ENCODE measurements at places on chromosomes 1 and 21.

- DNase-seq: no peak
These were observed 553.0 kb downstream of the SMYD3 start for GRCh38 chr1:245953876-245954660.

- DNase-seq: no peak
These were observed 66.6 kb downstream of the NAV1 start for GRCh38 chr1:201605385-201606010.

DNA sequence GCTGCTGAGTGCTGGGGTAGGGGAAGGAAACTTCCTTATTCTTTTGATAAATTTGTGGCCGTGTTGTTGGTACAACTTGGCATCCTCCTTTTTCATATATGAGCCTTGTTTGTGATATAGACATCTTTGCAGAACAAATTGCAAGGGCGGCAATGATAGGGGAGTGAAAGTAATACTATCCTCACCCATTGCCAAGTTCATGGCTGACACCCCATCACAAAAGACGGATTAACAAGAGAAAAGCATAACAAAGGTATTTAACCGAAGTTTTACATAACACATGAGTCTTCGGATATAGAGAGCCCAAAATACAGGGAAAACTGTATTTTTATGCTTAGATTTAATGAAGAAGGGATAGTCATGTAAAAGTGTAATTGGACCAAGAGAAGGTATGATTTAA is 86.3 kb upstream of the TMPRSS2 start:
- no peak for DNase-seq

- DNase-seq: no peak
These were observed 44.2 kb downstream of the SMYD2 start for GRCh38 chr1:214324896-214325800.

DNA sequence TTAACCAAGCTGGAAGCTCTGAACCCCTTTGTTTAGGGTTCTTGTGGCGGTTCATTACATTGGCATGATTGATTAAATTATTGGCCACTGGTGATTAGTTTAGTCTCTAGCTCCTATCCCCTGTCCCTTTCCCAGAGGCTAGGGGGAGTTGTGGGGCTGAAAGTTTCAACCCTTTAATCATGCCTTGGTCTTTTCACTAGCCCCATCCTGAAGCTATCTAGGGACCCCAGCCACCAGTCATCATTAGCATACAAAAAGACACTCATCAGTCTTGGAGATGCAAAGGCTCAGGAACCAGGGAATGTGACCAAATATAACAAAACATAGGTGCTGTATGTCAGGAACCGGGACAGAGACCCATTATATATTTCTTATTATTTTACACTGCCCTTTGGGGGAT is 34.7 kb upstream of the SNX27 start:
- no peak for DNase-seq

- no peak for DNase-seq
These were observed 629 bp downstream of the CTNNBIP1 start for GRCh38 chr1:9909234-9910046.

GRCh38 chr1:39722495-39722894 is 16.2 kb upstream of the PPIE start:
- no peak for DNase-seq

- DNase-seq: no peak
These were observed 7.5 kb downstream of the SLC19A1 start for GRCh38 chr21:45534636-45535331.

DNA sequence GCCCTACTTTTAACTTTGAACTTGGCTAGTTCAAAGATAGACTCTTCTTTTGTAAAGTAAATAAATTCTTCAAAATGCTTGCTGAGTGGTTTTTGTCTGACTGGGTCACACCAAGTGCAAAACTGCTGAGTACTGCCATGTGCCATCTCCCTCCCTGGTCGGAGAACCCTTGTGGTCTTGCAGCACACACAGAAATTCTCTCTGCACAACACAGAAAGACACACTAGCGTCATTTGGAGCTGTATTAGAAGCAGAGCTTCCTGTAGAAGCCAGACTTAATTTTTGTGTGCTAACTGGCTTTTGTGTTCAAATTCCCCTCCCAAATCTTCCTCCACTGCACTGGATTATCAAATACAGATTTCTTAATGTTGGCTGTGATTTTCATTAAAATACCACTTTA is 2.5 kb downstream of the PSMB4 start:
- DNase-seq: no peak

GRCh38 chr1:93434987-93435386 is 12.9 kb upstream of the FNBP1L start:
- DNase-seq: no peak

GRCh38 chr1:238777551-238777950 is 608.8 kb upstream of the CHRM3 start:
- DNase-seq: no peak

DNA sequence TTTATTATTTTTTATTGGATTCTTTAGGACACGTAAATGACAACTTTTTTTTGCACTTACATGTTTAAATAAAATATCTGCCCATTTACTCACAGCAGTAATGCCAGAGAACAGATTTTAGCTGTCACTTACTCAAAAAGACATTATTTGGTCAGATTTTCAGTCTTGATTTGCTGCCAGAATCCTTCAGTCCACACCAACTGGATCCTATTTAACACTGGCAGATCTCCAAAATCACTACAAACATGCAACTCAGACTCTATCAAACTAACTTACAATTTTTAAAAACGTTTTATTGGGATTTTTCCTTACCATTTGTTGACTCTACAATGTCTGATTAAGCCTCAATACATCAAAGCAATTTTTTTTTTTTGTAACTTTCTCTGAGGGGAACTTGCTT is 11.1 kb downstream of the ATP6V1G3 start:
- no peak for DNase-seq

DNA sequence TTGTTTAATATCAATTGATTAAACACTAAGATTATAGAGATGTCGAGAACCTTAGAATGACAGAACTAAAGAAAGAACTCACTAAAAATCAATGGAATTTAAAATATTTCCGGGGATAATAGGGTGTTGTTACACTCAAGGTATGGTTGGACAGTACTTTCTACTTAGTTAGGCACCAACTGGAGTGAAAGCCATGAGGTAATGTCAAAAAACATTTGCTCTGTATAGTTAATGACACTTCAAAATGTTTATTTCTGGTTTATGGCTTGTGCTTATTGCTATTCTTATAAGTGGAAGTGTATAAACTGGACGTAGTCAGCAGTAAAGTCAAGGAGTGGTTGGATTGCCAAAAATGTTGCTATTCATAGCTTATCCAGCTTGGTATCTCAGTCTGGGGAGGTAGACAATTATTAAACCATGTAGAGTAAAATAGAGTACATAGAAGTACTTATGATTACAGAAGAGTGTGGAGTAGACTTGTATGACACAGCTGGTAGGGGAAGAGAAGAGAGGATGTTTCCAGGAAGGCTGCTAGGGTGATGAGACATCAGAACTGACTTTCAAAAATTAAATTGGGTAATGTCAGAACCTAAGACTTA is 56.5 kb upstream of the BMP8A start:
- no peak for DNase-seq

GRCh38 chr1:152367436-152367835 is 7.6 kb upstream of the FLG2 start:
- DNase-seq: no peak

DNA sequence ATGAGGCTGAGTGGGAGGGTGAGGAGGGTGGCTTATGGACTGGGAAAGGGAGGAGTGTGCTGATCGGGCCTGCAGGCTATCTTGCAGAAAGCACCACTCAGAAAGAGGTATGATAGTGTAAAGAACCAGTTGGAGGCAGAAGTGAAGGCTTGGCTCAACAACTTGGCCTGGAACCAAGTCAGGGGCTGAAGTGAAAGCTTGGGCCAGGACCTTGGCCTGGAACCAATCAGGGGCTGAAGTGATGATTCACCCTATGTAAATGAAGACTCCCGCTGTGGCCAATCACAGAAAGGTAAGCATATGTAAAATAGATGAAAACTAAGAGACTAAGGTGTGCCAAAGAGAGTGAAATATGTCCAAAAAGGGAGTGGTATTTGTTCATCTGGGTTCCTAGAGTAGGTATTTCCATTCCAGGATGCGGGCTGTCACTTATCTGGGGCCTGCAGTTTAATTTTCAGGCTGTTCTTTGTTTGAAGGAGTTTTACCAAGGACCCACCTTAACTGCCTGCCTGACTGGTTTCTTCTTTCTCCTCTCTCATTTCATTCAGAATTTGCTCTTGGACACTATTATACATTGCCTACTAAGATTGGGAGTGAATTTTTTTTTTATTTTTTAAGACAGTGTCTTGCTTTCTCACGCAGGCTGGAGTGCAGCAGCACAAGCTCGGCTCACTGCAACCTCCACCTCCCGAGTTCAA is 5.1 kb upstream of the RFX5 start:
- DNase-seq: peak; percentile 32

DNA sequence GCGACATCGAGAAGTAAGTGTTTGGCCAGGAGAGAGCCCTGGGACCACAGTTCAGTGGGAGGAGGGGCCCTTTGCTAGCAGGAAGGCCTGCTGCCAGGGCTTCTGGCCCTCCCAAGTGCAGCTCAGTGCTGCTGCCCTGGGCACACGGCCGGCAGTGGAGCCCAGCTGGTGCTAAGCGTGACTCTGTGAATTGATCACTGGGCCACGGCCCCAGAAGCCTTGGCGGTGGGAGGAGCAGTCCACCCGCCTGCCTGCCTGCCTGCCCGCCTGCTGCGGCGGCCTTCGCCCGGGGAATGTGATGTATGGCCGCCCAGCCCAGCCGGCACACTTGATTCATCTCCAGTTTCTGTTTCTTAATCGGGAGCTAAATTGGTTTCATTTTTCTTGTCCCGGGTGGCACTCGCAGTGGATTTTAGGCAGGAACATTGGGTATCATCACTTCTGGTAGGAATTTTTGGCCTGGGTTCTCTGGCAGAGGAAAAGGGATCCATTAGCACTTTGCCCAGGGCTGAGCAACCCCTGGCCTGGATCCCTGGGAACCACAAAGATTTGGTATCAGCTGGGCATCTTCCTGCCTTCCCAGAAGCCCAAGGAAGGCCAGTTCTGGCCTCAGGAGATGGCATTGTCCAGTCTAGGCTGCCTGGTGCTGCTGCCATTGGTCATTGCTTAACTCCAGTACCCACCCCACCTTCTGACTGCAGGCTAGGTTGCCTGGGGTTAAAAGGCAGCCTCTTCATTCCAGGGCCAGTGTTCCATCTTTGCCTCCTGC is 28.6 kb downstream of the TMEM53 start:
- DNase-seq: no peak

GRCh38 chr1:50110656-50111055 is 1.9 kb downstream of the ELAVL4 start:
- no peak for DNase-seq

GRCh38 chr1:217839161-217839560 is 208.0 kb downstream of the SPATA17 start:
- DNase-seq: no peak

- DNase-seq: no peak
These were observed 90.1 kb downstream of the ZSCAN20 start for GRCh38 chr1:33562563-33562962.

DNA sequence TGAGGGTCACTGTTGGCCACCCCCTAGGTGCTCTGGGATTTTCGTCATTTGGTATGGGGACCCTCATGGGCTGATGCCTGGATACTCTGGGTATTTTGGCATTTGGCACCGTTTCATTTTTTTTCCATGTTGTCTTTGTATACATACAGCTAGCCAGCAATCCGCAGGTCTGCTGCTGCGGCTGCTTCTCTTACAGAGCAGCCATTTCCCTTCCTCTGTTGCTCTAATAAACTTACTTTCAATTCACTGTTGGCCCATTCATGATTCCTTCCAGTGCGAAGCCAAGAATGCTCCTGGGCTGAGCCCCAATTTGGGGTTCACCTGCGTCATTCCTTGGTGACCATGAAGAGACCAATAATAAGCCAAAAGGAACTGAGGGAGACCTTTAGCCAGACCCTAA is 21.5 kb downstream of the GON4L start:
- DNase-seq: no peak

DNA sequence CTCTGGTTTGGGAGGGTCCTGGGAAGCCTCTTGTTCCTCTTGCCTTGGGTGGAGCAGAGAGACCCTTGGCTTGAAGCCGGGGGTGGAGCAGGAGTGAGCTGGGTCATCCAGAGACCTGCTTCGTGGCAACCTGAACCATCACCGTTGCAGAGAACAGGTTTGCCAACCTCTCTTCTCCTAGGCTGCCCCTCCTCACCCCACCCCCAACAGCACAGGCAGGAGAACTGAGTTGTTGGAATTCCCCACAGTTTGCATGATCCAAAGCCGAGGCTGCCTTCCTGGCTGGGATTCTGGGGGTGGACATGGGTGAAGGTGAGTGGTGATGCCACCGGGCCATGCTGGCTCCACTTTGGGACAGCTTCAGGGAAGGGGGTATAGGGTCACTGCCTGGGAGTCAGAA is 2.2 kb downstream of the WNT4 start:
- no peak for DNase-seq

DNA sequence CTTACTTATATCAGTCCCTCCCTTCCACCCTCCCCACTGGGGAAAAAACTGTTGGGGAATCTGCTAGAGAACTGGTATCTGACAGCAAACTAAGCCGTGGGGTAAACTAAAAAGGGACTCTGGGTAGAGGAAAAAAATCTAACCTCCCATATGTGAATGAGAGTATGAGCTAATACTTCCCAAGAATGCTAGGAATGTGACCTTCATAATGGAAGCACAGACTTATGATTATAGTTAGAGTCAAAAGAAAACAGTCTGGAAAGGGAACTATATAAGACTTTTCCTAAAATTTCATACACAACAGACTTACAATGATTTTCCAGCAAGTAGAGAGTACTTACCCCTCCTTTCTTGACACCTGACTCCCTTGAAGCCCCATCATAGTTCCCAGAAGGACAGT is 23.0 kb upstream of the RBBP5 start:
- DNase-seq: no peak
